ENCODE measurements at places on chromosomes 7 and 10. TPM values are rescaled to one million over a fixed set of nuclear protein-coding genes. Genes with fewer than 3 reads are reported as not detected.

DNA sequence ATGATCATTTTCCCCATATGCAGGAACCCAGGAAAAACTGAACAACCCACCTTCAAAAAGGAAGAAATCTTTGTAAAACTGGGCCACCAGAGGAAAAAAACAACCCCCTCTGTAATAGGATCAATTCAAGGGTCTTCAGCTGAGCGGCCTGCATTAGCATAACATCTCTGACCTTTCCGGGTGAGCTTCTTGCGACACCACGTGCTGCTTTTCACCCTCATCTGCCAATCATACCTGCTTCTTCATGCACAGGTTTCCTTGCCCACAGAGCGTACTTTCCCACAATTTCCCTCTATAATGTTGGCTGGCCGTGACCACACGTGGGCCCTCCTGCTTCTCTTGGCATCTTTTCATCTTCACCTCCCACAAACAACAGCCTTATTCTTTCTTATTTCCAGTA, 284.3 kb upstream of the NEBL start:
- H3K36me3 ChIP-seq, result no peaks in the 10 kb centered on the region
- H3K27ac ChIP-seq, result no peak overlapping the region
- no peaks in the 10 kb centered on the region for H3K4me1 ChIP-seq
- DNase-seq, result no peak

DNA sequence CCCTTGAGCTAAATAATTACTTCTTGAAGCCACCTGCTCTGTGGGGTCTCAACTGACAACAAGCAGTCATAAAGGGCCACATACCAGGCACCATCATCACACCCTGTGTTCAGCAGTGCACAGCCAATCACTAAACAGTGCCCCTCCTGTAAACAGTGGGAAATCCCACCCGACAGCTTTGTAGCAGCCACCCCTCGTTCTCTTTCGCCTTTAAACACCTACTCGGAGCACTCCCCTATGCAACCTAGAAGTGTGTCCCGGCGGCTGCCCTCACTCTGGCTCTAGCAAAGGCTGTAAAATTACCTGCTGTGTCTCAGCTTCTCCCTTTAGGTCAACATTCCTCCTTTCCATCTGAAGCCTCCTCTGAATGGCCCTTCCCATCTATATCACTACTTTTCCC, 111.9 kb downstream of the TCERG1L start:
- DNase-seq, result no peak
- H3K4me1 ChIP-seq, result no peaks in the 10 kb centered on the region
- H3K36me3 ChIP-seq, result peaks cover 25% of the 10 kb centered on the region
- peak overlapping the region; percentile 37 for H3K4me3 ChIP-seq

FAM237B gene
- not detected for total RNA-seq

HTR5A gene
- total RNA-seq, result 0.08 TPM

SEMA3A gene
- 8.5 TPM for total RNA-seq

All from endothelial cell (in vitro differentiated cells).